ENCODE measurements at places on chromosomes 12 and 14. TPM values are rescaled to one million over a fixed set of nuclear protein-coding genes. Genes with fewer than 3 reads are reported as not detected.

Gene FAM181A
- total RNA-seq: not detected

Gene FBXO33
- total RNA-seq: 6.9 TPM

Gene PLA2G1B
- total RNA-seq: not detected

Gene HOTAIR
- total RNA-seq: not detected

Gene PRKD1
- total RNA-seq: 18.7 TPM

Gene LYZ
- not detected for total RNA-seq

Gene ITGA7
- 89.7 TPM for total RNA-seq

Gene KLHL33
- not detected for total RNA-seq

Gene SLC6A15
- 3.2 TPM for total RNA-seq

Gene LGR5
- 0.50 TPM for total RNA-seq

Gene PDZRN4
- total RNA-seq: not detected

Gene ZNF705A
- total RNA-seq: not detected

Gene ZBTB42
- total RNA-seq: 3.1 TPM

Gene SLC5A8
- not detected for total RNA-seq

Gene TROAP
- total RNA-seq: 6.7 TPM

Gene KRT77
- not detected for total RNA-seq

Gene KRT6C
- total RNA-seq: not detected

Gene TTC5
- 5.4 TPM for total RNA-seq

Gene HELB
- 2.2 TPM for total RNA-seq

Gene PMEL
- 0.44 TPM for total RNA-seq

Gene GPRC5D
- total RNA-seq: not detected

Gene CCDC85C
- total RNA-seq: 3.0 TPM

Gene MFAP5
- total RNA-seq: 31.1 TPM

Gene PTCSC3
- total RNA-seq: not detected

Gene KRT85
- not detected for total RNA-seq

Gene ZC2HC1C
- total RNA-seq: not detected

Gene AMDHD1
- total RNA-seq: not detected

Gene PDE3A
- 7.4 TPM for total RNA-seq

Gene WNT1
- total RNA-seq: not detected

Gene P2RX7
- total RNA-seq: not detected
